ENCODE measurements at places on chromosomes 6 and 20. TPM values are rescaled to one million over a fixed set of nuclear protein-coding genes. Genes with fewer than 3 reads are reported as not detected.

The E2F3 gene
- total RNA-seq: 2.1 TPM

The DLL1 gene
- 46.0 TPM for total RNA-seq

The SLCO4A1 gene
- 80.2 TPM for total RNA-seq

The NFATC2 gene
- total RNA-seq: 10.4 TPM

The SEC23B gene
- total RNA-seq: 32.5 TPM

The KIF13A gene
- total RNA-seq: 63.3 TPM

The SEC63 gene
- total RNA-seq: 14.8 TPM

The NOTCH4 gene
- 6.3 TPM for total RNA-seq

The LPIN3 gene
- 78.8 TPM for total RNA-seq

The HLA-F gene
- total RNA-seq: 65.9 TPM

The ALDH8A1 gene
- total RNA-seq: 0.88 TPM

The SH3BGRL2 gene
- total RNA-seq: 18.2 TPM

The FLOT1 gene
- 43.3 TPM for total RNA-seq

The C6orf15 gene
- 17.8 TPM for total RNA-seq
